ENCODE measurements at places on chromosomes 5 and 9.

DNA sequence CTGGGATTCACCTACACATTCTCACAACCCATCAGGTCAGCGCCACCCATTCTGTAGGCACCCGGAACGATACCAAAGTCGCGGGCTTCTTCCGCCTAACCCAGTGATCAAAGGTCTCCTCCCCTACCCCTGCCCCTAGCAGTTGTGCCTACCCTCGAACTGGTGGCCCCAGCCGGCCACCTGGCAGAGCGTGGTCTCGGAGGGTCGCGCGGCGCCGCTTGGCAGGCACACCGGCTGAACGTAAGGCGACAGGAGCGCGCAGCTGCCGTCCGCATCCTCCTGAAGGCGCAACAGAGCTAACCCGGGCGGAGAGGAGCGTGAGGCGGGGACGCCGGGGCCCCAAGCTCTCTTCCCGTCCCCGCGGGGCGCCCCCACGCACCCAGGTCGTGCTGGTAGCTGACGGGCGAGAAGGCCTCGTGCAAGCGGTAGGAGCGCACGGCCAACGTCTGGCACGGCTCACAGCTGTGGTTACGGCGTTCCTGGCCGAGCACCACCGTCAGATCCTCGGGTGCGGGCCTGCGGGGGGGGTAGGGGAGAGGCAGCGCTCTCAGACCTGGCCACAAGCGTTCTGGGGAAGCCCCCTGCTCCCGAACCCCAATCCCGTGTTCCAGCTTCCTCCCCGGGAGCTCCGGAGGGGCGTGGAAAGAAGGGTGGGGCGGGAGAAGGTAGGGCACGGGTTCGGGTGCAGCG is 2.8 kb upstream of the PFN3 start:
- DNase-seq: no peak

- DNase-seq: no peak
Observed at GRCh38 chr9:124863371-124863871, 1.5 kb downstream of the ARPC5L start.

- DNase-seq: no peak
Observed at GRCh38 chr9:13364271-13365000, 84.9 kb upstream of the MPDZ start.

- no peak for DNase-seq
Observed at GRCh38 chr9:94951324-94952135, 225.0 kb downstream of the AOPEP start.

- DNase-seq: no peak
Observed at GRCh38 chr5:54518146-54518817, 723 bp downstream of the SNX18 start.

GRCh38 chr5:74105126-74105780 is 479.3 kb downstream of the ARHGEF28 start:
- no peak for DNase-seq

DNA sequence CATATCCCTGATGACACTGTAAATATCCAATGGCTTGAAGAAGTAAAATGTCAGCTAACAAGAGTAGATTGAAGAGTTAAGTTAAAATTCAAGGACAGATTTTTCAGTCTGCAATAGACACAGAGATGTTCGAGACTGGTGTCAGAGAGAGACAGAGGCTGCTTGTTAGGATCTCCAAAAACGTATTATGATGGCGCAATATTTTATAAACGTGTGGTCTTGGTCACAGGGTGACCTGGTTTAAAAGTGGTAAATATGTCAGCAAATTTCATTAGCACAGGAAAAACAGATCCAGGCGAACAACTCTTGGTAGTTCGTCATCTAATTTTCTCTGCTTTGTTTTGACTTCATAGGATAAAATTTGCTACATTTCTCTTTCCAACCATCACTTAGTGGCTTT is 317.4 kb downstream of the MCTP1 start:
- DNase-seq: no peak

GRCh38 chr5:139137697-139138096 is 60.5 kb downstream of the SIL1 start:
- DNase-seq: peak; percentile 19

DNA sequence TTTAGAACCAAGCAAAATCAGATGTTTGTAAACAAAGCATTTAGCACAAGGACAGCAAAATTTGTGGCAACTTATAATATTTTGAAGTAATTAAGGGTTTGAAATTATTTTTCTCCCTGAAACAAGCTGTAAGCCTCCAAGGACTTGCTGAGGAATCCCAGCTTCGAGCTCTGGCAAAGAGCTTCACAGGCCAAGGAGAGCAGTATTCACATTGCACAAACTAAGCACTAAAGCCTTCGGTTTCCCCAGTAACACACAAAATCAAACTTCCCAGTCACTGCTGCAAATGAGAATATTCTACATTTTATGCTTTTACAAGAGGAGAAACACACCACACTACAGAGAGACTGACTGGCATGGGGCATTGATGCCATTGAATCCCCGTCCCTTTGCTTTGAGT is 101.9 kb downstream of the WDR41 start:
- no peak for DNase-seq

DNA sequence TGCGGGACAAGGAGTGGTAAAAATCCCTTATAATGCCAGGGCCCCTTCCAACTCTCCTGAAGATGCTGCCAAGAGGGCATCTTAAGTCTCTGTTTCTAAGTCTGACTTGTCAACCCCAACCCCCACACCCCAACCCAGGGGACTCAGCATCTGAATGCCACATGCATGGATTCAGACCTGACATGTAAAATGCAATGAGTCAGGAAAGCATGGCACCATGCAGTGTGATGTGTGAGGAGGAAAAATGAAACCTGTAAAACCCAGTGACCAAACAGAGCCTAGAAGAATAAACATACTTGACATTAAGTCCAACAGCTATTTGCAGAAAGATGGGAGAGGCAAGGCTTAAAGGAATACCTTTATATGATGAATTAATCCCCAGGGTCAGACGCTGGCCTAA is 112.4 kb downstream of the ASTN2 start:
- no peak for DNase-seq
